ENCODE measurements at places on chromosomes 2 and 18.

- no peak for DNase-seq
Measured at GRCh38 chr2:211132046-211132445, 575.6 kb downstream of the CPS1 start.

DNA sequence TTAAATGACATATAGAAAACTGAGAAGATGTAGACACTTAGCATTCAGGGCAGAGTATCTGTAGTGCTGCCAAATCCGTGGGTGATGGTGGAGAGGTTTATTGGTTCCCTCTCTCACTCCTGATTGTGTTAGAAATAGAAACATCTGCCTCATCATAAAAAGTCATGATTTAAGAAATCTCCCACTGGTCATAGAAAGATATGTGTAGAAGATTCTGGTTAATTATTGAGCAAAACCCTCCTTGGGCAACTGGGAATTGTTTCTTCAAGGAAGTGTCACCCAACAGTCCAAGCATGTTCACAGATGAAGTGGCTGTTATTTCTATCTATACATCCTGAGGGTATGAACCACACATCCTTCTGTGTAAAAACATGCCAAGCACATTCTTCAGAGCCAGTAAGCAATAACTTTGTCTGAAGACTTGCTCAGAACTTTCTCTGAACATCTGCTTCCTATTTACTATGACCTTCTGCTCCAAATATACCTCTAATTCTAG, 33.6 kb upstream of the CHRNA1 start:
- DNase-seq, result no peak

DNA sequence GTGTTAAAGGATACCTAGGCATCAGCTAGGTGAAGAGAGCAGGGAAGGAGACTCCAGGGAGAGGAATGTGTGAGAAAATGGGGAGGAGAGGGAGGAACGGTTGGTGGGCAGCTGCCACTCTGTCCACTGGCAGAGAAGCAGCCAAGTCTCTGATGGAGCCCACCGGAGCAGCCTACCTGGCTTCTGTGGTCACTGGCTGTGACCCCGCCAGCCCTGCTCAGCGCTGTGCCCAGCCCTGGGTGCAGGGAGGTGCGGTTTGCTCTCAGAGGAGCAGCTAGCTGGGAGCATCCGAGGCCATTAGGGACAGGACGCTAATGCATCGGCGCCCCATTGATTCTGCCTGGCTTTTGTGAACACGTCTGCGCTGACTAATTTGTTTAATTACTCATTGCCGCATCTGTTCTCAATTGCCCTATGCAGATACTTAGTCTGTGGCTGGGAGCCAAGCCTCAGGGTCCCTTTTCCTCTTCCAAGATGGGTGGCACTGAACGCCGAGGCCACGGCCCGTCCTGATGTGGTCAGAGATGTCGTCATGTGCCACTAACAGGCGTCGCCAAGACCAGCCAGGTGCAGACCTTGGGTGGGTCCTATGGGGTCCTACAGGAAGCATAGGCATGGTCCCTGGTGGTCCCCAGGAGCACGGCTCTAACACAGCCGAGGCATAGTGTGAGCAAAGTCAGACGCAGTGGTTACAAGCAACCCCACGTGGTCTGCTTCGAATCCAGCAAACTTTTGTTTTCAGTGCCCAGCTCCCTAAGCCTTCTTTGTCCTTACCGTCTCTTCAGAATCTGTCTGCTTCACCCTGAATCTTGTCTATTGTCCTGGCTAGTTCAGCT, 82.0 kb downstream of the RRM2 start:
- no peak for DNase-seq

GRCh38 chr18:21210278-21210677, 31.8 kb upstream of the GREB1L start:
- DNase-seq, result no peak

DNA sequence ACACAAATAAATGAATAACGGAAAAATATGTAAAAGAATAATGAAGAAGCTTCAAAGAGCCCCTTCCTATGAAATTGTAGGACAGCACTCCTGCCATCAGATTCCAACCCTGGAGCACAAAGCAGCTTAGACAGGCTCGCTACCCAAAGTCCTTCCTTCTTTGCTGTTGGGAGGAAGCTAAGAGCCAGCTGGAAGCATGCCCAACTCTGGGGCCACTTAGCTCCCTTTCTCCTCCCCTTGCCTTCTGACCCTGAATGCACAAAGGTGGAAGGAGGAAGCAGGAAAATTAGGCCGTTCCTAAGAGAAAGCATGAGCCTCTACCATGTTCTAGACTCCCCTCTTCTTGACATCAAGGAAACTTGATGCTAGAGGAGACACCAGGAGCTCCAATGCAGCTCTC, 700.8 kb downstream of the RNF144A start:
- no peak for DNase-seq

- no peak for DNase-seq
Measured at GRCh38 chr2:43040084-43040854, 186.1 kb downstream of the ZFP36L2 start.

- DNase-seq, result no peak
Measured at GRCh38 chr2:190986221-190986953, 27.6 kb downstream of the STAT1 start.

- DNase-seq, result no peak
Measured at GRCh38 chr2:40388161-40388560, 63.7 kb downstream of the SLC8A1 start.

DNA sequence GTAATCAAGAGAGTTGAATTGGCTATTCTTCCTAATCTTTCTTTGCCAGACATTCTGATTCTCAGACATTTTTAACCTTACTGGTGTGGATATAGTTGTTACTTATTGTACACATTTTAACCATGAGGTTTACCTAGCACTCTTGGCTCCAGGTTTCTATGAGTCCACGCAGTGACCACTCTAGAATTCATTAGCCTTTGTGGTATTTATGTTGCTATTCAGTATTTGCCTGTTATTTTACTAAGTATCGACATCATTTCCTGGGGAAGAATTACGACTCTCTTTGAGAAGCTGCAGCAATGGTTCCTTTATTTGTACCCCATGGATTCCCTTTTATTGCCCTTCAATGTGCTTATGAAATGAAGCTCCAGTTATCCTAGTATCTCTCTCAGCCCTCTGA, 120.7 kb downstream of the RDH14 start:
- no peak for DNase-seq

GRCh38 chr2:128512379-128513115, 193.9 kb upstream of the HS6ST1 start:
- no peak for DNase-seq

GRCh38 chr18:51191128-51191717, 6.3 kb downstream of the MEX3C start:
- DNase-seq, result no peak

DNA sequence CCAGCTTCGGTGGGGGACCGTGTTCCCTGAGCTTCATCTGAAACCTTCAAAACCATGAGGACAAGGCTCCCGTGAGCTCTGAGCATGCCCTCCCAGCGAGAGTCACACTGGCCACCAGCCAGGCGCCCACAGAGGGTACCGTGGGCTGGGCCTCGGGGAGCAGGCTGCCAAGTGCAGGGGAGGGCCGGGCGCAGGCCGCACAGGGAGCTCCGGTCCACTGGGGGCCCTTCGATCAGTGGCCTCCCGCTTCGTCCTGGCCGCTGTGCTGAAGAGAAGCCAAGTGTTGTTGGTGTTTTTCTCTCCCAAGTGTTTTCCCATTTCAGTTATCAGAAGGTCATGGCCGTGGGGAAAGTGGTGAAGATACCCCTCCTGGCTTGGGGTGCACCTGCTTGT, 144.4 kb downstream of the PTGR3 start:
- DNase-seq, result no peak

- no peak for DNase-seq
Measured at GRCh38 chr2:109663721-109664120, 49.6 kb downstream of the SOWAHC start.

DNA sequence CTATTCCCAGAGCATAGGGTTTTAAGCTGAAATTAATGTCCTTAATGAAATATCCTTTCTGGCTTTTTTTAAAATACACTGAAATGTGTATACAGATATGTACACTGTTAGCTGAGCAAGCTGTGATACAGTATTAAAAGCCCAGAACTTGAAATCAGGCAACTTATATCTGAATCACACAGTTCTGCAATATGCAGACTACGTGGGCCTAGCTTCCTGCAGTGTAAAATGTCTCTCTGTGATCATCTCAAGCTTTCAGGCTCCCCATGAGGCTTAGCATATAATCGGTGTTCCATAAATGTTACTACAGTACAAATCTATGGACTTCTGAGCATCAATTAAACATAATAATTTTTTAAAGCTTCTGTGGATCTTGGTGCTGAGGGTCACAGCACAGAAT, 8.2 kb downstream of the FBXO15 start:
- no peak for DNase-seq

DNA sequence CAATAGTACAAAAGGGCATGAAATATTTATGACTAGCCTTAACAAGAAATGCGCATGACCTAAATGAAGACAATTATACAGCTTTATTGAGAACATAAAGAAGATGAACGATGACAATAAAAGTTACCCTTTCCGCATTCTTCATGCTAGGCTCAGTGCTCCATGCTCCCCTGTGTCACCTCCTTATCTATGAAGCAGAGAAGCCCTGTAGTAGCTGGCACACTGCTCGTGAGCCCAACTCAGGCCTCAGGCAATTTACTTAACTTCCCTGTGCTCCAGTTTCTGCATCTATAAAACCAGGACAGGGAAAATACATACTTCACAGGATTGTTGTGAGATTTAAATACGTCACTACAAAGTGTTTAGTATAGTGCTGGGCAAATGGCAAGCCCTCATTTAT, 34.5 kb upstream of the NABP1 start:
- DNase-seq, result no peak

DNA sequence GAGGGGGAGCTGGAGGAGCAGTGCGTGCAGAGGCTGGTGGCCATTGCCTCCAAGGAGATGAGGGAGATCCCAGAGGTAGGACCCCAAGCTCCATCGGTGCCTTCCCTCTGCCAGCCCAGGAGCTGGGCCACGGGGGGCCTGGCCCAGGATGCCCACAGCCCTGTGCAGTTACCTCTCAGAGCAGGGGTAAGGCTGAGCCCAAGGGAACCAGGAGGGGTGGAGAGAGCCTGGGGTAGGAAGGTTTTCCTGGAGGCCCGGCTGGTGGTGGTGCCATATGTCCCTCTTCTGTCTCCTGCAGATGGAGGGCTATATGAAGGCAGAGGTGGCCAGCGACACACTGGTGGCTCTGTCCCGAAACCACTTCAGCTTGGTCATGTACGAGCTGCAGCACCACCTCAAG, 11.4 kb downstream of the MROH2A start:
- no peak for DNase-seq

DNA sequence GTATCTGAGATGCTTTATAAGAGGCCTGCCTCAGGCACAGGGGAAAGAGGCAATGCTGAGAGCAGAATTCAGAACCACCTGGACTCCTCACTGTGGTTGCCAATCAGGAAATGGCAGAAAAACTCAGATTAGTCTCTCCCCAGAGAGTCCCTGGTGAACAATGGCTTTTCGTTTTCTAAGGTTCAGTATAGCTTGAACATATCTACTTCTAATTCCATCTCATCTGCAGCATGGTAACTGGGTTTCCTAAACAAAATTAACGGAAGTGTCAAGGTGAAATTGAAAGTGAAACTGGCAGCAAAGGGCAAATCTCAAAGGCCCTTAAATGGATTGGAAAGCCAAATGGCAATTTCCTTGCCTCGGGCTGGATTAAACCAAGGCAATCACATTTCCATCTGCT, 480.2 kb upstream of the ACVR2A start:
- DNase-seq, result no peak

GRCh38 chr2:13003500-13003899, 286.8 kb downstream of the TRIB2 start:
- DNase-seq, result no peak

DNA sequence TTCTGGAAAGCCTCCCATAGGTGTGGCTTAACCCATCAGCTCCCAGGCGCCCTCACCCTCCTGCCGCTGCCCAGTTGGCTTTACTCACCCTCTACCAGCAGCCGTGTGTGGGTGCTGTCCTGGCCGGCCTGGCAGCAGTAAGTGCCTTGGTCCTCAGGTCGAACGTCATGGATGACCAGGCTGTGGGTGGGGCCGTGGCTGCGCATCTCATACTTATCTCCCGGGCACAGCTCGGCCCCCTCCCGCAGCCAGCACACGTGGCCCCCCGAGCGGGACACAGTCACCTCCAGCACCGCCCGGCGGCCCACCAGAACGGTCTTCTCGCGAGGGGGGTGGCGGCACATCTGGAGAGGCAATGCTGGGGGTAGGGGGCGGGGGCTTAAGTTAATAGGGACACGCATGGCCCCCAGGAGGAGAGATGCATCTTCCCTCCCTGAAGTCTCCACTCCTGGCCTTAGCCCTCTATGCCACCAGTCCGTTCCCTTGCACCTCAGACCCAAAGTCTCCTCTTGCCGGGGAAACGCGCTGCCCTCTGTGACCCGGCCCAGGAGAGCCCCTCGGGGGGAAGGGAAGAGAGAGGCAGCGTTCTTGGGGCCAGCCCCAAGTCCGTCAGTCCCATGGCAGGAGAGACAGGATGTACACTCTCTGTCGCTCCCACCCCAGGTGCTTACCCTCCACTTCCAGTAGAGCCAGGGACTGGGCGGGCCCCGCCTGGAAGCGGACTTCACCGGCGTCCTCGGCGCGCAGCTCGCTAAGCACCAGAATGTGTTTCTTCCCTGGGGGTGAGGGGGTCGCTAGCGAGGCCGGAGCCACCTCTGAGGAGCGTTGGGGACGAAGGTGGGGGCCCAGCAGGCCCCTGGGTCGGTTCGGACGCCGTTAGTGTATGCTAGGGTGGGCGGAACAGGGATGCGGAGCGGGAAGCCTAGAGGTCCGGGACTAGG, 7.9 kb downstream of the TMEM198 start:
- no peak for DNase-seq

DNA sequence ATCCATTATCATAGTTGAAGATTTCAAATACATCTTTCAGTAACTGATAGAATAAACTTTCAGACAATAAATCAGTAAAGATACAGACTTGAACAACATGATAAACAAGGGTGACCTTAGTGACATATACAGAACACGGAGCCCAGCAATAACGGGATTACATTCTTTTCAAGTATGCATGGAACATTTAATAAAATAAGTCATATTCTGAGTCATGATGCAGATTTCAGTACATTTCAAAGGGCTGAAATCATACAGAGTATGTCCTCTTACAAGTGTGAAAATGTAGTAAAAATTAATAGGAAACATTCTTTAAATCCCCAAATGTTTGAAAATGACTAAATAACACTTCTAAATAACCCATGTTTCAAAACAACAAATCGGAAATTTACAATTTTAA, 17.2 kb upstream of the KLHL29 start:
- DNase-seq, result no peak

GRCh38 chr18:14015416-14015815, 100.1 kb upstream of the MC2R start:
- no peak for DNase-seq

GRCh38 chr2:45396671-45397070, 214.4 kb downstream of the SRBD1 start:
- DNase-seq, result no peak

DNA sequence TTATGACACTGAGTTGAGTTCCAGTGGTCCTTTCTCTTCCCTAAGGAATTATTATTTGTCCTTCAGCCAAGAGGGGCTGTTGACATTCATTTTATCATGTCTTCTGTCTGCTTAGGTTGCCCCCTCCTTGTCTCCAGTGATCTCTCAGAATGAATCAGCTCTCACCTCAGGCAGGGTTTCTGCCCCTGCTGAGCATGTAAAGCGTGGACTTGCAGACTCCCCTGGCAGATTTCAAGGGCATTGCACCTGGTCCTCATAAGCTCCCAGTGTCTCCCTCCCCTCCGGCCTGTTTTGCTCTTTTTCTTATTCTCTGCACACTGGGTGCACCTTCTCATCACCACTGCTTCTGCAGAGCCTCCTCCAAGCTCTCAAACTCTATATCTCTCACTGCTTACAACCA, 188.4 kb downstream of the KCNS3 start:
- DNase-seq, result no peak
